ENCODE measurements at places on chromosomes 4 and X.
A peak's percentile ranks its signal among the peaks of the same experiment; 100 is the strongest.

- no peak for DNase-seq
These were observed 68.4 kb downstream of the USP38 start for GRCh38 chr4:143253166-143253565.

DNA sequence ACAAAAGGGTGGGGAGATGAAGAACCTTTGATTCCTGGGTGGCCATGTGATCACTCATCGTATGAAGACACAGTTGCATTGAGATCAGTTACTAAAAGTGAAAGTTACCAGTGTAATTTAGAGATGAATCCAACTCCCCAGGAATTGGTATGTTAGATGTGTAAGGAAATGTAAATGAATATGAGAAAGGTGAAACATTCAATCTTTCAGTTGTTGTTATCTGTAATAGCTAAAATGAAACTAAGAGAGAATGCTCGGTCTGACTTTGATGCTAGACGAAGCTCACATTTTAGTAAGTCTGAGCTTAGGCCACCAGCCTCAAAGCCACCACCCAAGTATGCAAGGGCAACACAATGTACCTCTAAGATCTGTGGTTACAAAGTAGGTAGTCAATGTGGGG, 194.3 kb upstream of the POF1B start:
- no peak for DNase-seq

DNA sequence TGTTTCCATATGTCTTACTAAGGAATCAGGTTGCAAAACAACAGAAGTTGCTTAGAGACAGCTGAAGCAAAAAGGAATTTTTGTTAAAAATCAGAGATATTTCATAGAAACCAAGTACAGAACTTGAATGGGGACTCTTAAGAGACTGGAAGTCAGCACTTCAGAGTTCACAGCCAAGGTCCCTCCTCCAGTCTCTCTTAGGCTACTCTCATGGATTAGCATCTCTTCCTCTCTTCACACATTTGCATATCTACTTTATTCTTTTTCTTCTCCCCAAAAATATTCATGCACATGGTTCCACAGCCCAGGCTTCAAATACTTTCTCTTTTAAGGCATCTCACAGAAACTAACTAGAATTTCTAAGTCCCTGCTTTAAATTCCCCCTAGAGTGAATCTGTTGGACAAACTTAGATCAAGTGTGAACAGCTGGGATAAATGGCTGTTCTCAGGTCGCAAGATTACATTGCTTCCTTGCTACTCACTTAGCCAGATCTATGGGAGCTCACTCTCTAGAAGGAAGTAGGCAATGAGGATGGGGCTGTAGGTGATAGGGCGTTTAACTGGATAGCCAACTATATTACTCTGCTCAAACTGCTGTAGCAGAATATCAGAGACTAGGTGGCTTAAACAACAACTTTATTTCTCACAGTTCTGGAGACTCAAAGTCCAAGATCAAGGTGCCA, 73.7 kb upstream of the GALNT7 start:
- DNase-seq, result no peak

- DNase-seq, result no peak
These were observed 291 bp upstream of the NBDY start for GRCh38 chrX:56728752-56729151.

DNA sequence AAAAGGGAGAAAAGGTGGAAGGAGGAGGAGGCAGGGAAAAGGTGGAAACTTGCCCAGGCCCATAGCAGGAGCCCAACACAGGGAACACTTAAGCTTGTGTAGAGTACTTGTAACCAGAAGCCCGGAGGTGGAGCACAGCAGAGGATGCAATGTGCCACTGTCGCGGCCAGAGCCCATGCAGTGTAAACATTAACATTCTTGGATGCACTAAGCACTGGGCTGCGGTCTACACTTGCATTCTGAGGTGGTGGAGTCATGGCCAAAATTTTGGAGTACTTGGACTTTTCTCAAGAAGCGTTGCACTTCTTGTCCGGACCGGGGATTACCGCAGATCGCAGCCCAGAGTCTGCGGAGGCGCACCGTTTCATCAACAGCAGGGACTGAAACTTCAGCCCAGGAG, 4.5 kb upstream of the RHOXF1 start:
- no peak for DNase-seq

GRCh38 chrX:42739741-42740140, 38.2 kb downstream of the PPP1R2C start:
- no peak for DNase-seq

DNA sequence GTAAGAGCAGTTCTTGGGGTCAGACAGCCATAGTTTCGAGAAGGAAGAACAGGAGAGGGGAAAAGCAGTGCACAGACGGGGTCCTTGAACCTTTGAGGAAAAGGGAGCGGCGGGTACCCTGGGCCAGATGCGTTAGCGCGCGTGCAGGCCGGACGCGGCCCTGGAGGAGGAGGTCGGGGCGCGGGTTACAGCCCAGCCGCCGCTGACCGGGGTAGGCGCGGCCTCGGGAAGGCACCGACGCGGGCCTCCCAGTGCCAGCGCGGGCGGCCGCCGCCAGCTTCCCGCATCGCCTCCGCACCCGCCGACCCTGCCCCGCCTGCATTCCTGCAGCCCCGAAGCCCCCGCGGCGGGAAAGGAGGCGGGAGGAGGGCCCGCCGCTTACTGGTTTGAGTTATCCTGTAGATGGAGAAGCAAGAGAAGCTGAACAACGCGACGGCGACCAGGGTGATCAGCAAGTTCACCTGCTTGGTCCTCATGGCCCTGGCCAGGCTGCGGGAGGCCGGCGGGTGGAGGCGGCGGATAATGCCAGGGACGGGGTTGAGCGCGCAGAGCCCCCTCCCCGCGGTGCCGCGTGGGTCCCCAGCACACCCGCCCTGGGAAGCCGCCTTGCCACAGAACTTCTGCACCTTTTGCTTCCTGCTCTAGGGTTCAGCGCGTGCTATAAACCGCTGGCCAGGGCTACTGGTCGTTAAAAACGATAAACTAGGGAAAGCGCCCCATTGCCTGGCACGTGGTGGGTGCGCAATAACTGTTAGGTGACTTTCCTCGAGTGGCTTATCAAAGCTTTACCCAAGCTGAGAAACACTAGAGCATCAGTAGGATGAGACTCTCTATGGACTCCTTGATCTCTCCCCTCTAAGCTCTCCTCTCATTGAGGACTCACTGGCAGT, at the start of gene MGAT4D:
Gene MGAT4D (minus strand): TSS at position 547 of the 890 bp plus-strand sequence. CDS start 71 bp downstream, at position 476.
- DNase-seq, result no peak

GRCh38 chr4:121597346-121597934, 99.3 kb downstream of the ANXA5 start:
- no peak for DNase-seq

DNA sequence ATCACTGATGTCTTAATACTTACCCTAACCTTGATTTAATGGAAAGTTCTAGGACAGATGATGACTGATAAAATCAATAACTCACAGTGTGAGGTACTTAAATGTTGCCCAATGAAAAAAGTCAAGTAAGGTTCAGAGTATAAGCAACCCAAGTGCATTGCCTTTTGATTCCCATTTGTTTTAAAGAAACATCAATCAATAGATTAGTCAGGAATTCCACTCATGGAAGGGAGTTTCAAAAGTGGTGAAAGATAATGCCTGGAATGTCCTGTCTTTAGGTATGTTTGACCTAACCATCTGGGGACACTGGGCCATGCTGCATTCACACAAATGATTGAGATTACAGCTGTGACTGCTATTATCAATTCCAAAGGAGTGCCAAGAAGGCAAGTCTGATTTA, 259.7 kb downstream of the PPARGC1A start:
- no peak for DNase-seq

DNA sequence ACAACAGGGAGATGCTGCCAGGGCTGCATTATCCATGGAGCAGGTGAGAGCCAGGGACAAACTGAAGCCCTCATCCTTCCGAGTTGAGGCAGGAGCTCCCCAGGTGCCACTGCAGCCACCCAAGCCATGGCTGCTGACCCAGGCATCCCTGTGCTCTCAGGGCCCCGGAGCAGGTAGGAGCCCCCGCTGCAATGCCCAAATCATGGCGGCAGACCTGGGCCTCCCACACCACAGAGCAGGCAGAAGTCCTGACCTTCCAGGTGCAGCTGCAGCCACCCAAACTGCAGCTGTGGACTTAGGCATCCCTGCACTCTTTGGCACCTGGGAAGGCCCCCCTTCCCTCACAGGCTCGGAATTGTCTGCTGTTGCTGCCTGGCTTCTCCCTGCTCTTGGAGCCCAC, 443.6 kb downstream of the ARAP2 start:
- no peak for DNase-seq

DNA sequence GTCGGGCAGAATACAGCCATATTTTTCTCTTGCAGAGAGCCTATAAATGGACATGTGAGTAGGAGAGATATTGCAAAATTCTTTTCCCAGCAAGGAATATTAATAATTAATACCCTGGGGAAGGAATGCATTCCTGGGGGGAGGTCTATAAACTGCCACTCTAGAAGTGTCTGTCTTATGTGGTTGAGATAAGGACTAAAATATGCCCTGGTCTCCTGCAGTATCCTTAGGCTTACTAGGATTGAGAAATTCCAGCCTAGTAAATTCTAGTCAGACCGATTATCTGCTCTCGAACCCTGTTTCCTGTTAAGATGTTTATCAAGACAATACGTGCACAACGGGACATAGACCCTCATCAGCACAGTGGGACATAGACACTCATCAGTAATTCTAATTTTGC, 872.6 kb downstream of the FSTL5 start:
- DNase-seq, result no peak

- no peak for DNase-seq
These were observed 148.2 kb upstream of the RPS6KA3 start for GRCh38 chrX:20414762-20415445.

DNA sequence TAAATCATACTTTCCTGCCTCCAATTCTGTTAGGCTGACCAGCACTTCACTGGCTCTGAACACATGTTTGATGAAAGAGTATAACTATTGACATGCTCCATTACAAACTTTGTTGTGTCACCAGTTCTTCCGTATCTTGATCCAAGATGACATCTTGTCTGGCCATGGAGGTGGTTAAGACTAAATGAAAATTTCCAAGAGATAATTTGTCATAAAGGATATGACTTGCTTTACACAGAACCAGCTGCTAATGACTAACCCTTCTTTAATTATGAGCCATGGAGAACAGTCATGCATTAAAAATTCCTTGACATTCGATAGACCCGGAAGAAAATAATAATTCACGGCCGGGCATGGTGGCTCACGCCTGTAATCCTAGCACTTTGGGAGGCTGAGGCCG, 17.7 kb upstream of the N4BP2 start:
- DNase-seq, result no peak

GRCh38 chr4:108247387-108248049, 78.8 kb upstream of the LEF1 start:
- no peak for DNase-seq

- DNase-seq, result no peak
These were observed 27.7 kb downstream of the MAML3 start for GRCh38 chr4:140126261-140126660.

GRCh38 chr4:47836641-47837093, 1.2 kb downstream of the CORIN start:
- peak; percentile 39 for DNase-seq

GRCh38 chr4:22471999-22472461, 43.8 kb downstream of the ADGRA3 start:
- DNase-seq, result no peak

DNA sequence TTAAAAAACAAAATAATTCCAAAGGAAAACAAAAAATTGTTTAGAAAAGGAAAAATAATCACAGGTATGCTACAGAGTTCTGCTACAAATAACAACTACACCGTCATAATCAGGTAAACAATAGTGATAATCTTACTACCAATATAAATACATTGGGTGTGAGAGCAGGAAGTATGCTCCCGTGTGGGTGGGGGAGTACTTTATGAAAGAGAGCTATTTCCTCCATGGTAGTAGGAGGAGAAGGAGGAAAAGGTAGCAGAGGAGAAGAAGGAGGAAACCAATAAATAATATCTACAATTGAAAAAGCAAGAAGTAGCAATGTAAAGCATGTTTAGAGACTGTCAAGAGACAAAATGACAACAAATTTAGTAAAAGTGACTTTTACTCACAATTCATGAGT, 35.1 kb downstream of the TEC start:
- DNase-seq, result no peak

- DNase-seq, result no peak
These were observed 355.2 kb upstream of the CXorf51B start for GRCh38 chrX:146454363-146454762.

DNA sequence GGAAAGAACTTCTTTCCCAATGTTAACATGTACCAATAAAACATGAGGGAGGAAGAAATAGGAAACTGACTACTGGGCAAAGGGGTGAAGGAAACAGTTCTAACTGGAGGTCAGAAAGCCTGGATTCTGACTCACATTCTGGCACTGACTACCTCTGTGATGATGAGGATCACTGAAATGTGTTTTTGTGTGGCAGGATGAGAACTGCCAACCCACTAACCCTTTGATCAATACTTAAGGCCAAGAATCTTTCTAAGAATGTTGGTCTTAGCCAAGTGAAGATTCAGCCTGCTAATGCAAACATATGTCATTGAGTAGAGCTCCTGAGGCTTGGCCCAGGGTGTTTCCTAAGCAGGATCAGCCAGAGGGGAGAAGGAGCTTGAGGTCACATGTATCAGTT, 4.6 kb downstream of the ALAS2 start:
- no peak for DNase-seq

GRCh38 chr4:99921174-99921573, 25.2 kb downstream of the DNAJB14 start:
- DNase-seq, result no peak

GRCh38 chr4:32429151-32429550, 1709.0 kb downstream of the PCDH7 start:
- DNase-seq, result no peak

DNA sequence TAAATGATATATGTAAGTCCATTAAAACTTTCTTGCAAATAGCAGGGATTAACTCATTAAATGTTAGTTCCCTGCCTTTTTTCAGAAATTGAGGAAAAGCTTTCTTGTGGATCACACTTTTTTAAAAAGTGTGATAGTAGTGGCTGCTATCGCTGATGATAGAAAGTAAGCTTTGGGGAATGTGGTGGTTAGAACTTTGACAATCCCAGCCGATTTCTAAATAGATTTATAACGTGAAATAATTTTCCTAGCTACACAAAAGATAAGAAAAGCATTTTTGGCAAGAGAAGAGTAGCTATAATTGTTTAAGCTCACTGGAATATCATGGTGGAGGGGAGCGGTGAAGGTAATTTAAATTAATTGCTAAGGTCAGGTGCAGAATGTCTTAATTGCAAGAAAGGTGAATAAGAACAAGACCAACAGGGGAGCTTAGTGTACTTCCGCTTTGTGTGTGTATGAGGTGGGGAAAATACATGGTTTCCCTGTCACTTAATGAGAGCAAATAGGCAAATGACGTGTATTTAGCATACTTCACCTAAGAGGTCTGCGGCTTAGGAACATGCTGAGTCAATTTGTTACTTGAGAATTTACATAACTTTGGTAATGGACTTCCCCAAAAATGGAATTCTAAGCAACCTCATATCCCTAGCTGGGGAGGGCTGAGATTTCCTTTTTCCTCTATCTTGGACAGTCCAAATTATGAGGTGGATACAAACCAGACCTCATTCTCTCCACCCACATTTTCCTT, 11.7 kb upstream of the IL21 start:
- DNase-seq, result no peak

- no peak for DNase-seq
These were observed 60.2 kb downstream of the METTL14 start for GRCh38 chr4:118745357-118745756.

GRCh38 chrX:134469486-134469885, 9.5 kb downstream of the HPRT1 start:
- DNase-seq, result no peak
